GM23248 (cell line): ENCODE measurements at places on chromosomes 3 and 15.

- no peak for DNase-seq
These were observed 17.7 kb downstream of the MCCC1 start for GRCh38 chr3:183081459-183082183.

- peak; percentile 87 for DNase-seq
These were observed at the start of gene ITGA11 for GRCh38 chr15:68431792-68432401. Gene ITGA11, minus strand, starts transcription at chr15:68432163. Its CDS starts 97 bp downstream, at chr15:68432066.

DNA sequence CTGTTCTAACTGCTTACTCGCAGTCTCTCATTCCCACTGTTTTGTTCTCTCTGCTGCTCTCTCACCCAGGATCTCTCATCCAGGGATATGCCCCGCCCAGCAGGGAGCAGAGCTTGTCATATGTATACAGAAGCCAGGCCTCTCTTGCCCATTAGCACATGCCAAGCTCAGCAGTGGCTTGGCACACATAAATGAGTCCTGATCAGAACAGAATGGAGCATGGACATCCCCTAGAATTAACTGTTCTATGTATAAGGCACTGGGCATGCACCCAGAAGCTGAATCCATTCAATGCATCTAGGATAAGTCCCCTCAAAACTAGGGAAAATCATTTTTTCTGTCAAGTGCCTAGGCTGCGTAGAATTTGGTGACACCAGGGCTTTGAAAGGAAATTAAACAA is 61.6 kb downstream of the IGSF11 start:
- DNase-seq: no peak

DNA sequence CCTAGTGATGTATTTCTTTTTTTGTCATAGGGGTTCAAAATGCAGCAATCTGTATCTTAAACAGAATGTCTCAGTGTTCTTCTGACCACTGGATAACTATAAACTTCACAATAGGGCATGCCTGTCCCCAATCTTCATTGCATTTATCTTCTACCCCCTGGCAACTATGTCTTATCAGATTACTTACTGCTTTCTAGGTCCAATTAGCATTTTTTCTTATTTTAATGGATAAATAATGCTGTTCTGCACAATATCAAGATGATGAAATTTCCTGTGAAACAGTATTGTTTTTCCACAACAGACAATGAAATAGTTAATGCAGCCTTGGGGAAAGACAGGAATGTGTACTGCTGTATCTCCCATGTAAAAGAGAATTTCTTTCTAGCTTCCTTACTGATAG is 432.1 kb downstream of the NSUN3 start:
- no peak for DNase-seq

GRCh38 chr3:26752466-26752865 is 129.9 kb downstream of the LRRC3B start:
- DNase-seq: no peak

DNA sequence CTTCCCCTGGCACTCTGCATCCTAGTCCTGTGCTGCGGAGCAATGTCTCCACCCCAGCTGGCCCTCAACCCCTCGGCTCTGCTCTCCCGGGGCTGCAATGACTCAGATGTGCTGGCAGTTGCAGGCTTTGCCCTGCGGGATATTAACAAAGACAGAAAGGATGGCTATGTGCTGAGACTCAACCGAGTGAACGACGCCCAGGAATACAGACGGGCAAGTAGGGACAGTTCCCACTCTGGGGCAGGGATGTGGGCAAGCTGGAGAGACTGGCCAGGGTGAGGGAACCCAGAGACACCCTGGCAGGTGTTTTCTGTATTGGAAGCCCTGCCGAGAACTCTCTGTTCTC is 247 bp downstream of the FETUB start:
- peak; percentile 75 for DNase-seq

DNA sequence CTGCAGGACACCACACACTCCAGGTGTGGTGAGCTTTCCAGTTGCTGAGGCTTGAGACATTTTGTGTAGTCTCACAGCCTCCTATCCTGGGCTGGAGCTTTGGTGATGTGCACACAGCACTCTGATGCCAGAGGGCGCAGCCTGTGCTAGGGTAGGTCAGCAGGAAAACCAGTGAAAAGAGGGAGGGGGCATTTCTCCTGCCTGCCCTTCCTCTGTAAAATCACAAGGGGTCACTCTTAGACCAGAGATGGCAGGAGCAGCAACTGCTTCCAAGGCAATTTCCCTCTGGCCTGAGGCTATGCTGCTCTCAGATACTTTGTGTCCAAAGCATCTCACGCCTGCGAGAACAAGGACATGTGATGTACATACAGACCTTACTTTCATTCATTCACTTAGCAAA is 16.5 kb upstream of the MUSTN1 start:
- peak; percentile 58 for DNase-seq
